Thoracic aorta endothelial cell (primary cell): ENCODE measurements at places on chromosomes 4 and X. TPM values are rescaled to one million over a fixed set of nuclear protein-coding genes. Genes with fewer than 3 reads are reported as not detected.

Gene ADAMTS3
- total RNA-seq = 3.6 and 4.7 TPM in 2 replicates

Gene SMARCAD1
- 69.5 and 72.9 TPM in 2 replicates for total RNA-seq

Gene F9
- total RNA-seq = not detected in 2 replicates

Gene RAB9A
- total RNA-seq = 20.7 and 25.8 TPM in 2 replicates

Gene TMEM184C
- 40.2 and 42.6 TPM in 2 replicates for total RNA-seq

Gene SCFD2
- 25.4 and 27.1 TPM in 2 replicates for total RNA-seq

Gene NEUROG2
- total RNA-seq = not detected in 2 replicates

Gene JAKMIP1
- not detected in 2 replicates for total RNA-seq

Gene ADH4
- total RNA-seq = not detected in 2 replicates

Gene SLC49A3
- 1.1 and 2.4 TPM in 2 replicates for total RNA-seq

Gene HPF1
- 43.6 and 55.9 TPM in 2 replicates for total RNA-seq

Gene ANXA10
- not detected in 2 replicates for total RNA-seq

Gene CXorf51B
- not detected in 2 replicates for total RNA-seq

Gene ADGRL3
- not detected in 2 replicates for total RNA-seq

Gene GAGE1
- total RNA-seq = not detected in 2 replicates

Gene ARL13A
- total RNA-seq = not detected in 2 replicates

Gene PLAC1
- total RNA-seq = 1.6 TPM in 1 of 2 replicates, not detected in the other

Gene MRFAP1
- 181 and 216 TPM in 2 replicates for total RNA-seq

Gene PHOX2B
- not detected in 2 replicates for total RNA-seq

Gene SPP1
- not detected in 2 replicates for total RNA-seq

Gene USP17L21
- not detected in 2 replicates for total RNA-seq

Gene ODAPH
- not detected in 2 replicates for total RNA-seq
